Tibial nerve (tissue), 4 donors: ENCODE measurements at places on chromosomes 16 and 17. TPM values are rescaled to one million over a fixed set of nuclear protein-coding genes. Genes with fewer than 3 reads are reported as not detected.

CDH5 gene
- total RNA-seq: 77.1 TPM

SLC4A1 gene
- total RNA-seq: not detected

C16orf46 gene
- total RNA-seq: 3.3 TPM

CD300E gene
- total RNA-seq: under 0.01 TPM

GAS2L2 gene
- total RNA-seq: 1.1 TPM

GRCh38 chr16:49972961-49973360 is 52.1 kb upstream of the CNEP1R1 start:
- no peak for DNase-seq

DNA sequence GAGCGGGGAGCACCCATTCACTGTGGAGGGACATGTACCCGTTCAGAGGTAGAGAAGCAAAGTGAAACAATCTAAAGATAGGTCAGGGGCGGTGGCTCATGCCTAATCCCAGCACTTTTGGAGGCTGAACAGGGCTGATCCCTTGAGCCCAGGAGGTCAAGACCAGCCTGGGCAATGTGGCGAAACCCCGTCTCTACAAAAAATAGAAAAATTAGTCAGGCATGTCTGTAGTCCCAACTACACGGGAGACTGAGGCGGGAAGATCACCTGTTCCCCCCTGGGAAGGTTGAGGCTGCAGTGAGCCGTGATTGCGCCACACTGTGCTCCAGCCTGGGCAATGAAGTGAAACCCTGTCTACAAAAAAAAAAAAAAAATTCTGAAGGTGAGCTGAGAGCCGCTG is 21.7 kb downstream of the MYL4 start:
- DNase-seq: no peak

- DNase-seq: no peak
Measured at GRCh38 chr16:27235938-27236245, 32.6 kb downstream of the KDM8 start.
